ENCODE measurements at places on chromosomes 2 and 18. TPM values are rescaled to one million over a fixed set of nuclear protein-coding genes. Genes with fewer than 3 reads are reported as not detected.

The B3GNT7 gene
- 11.4 TPM for total RNA-seq

The SCN9A gene
- 4.5 TPM for total RNA-seq

The PDCD1 gene
- 0.68 TPM for total RNA-seq

The TWIST2 gene
- 41.4 TPM for total RNA-seq

The LYPD6B gene
- not detected for total RNA-seq

The ANKRD29 gene
- 15.7 TPM for total RNA-seq

The HOXD13 gene
- not detected for total RNA-seq

The PRKAG3 gene
- total RNA-seq, result 0.28 TPM

The UPP2 gene
- total RNA-seq, result not detected

DNA sequence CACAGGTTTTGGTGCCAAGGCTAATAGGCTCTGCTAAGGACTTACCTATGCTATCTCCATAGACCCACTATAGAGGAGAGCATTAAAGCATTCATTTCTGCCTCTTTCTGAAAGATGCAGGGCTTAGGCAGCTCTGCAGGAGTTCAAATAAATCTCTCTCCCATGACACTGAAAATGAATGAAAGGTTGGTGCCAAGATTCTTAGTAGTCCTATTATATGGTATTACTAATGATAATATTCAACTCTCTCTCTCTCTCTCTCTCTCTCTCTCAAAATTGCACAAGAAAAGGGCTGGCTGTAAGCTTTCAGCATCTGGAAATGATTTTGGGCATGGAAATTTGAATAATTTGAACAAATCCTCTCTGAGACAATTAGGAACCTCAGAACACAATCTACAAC, 433.7 kb downstream of the MBD2 start:
- DNase-seq, result no peak

DNA sequence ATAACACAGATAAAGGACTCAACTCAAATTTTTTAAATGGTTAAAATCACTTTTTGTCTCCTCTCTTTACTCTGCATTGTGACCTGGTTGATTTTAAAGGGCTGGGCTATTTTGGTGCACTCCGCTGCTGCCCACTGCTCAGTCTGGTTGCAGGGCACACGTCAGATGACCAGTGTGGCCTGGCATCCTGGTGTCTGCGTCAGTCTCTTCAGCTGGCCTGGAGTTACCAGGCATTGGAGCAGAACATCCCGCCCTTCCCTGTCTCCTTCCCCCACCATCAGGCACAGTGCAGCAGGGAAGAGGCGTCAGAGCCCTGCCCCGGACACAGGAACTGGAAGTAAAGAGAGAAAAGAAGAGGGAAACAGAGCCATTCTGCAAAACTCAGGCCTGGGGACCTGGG, 8.9 kb downstream of the C1QL2 start:
- DNase-seq, result no peak

DNA sequence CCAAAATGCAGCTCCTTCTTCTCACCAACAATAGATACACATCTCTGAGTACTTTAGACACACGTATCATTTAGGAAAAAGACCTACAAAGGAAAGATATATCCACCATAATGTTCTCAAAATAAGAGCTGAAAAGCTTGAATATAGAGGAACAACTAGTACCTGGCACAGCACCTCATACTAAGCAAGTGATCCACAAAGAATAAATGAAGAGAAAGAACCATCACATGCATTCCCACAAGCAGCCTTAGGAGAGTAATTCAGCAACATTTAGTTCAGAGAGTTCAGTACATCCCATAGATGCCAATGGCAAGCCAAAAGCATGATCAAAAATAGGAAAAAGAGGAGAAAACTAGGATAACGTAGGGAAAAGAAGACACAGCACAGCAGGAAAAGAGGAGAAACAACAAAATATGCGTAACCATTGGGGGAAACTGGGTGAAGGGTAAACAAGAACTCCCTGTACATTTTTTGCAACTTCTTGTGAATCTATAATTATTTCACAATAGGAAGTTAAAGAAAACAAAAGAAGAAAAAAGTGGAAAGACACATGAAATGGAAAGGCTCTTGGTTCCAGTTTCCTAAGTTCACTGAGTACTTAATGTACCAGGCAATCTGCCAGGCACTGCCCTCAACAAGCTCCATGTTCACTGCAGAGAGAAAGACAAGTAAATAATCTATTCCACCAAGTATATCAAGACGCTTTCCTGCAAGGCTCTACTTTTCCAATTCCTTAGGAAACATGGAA, 22.3 kb downstream of the CLASP1 start:
- DNase-seq, result no peak

DNA sequence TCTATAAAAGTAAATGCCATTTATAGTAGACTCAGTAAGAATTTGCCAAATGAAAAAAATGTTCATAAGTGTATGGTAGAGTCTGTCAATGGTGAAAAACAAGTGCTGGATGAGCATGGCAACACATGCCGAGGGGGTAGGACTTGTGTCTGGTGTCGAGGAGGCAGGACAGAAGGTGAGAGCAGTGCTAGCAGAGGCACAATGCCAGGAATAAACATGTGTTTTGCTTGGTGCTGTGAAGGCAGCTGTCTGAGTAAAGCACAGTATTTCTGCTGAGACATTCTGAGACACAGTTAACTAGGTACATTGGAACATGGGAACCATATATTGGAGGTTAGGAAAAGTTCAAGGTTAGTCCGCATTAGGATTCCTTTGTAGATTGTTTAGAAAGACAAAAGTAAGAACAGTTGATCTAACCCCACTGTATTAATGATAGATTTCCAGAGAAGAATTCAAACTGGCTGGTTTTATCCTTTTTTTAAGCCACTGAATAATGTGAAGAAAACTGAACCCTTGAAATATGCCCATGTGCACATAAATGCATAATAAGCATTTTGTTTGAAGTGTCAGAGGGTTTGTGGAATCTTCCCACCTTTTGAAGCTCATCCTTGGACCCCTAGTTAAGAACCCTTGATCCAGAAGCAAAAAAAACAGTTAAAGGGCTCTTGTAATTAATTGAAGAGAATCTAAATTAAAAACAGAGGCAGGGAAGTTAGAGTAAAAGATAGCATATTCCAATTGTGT, 7.1 kb downstream of the RBM45 start:
- DNase-seq, result no peak

- no peak for DNase-seq
These were observed 313.2 kb upstream of the ZEB2 start for GRCh38 chr2:144833075-144833637.

GRCh38 chr2:86335865-86336674, 1.4 kb downstream of the REEP1 start:
- no peak for DNase-seq

DNA sequence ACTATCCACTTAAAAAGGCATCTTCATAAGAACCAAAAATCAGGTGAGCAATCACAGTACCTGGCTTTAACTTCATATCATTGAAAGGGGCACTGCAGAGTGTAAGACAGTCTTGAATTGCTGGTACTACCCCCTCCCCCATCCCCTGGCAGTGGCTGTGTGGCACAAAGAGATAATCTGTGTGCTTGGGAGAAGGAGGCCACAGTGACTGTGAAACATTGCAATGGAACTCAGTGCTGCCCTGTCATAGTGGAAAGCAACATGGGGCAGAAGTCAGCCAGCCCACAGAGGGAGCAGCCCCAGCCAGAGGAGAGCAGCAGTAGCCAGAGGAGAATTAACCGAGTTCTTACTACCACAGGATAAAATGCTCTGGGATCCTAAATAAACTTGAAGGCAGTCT, 45.3 kb upstream of the UGP2 start:
- no peak for DNase-seq

- DNase-seq, result no peak
These were observed 19.5 kb upstream of the CCDC102B start for GRCh38 chr18:68778280-68778886.

DNA sequence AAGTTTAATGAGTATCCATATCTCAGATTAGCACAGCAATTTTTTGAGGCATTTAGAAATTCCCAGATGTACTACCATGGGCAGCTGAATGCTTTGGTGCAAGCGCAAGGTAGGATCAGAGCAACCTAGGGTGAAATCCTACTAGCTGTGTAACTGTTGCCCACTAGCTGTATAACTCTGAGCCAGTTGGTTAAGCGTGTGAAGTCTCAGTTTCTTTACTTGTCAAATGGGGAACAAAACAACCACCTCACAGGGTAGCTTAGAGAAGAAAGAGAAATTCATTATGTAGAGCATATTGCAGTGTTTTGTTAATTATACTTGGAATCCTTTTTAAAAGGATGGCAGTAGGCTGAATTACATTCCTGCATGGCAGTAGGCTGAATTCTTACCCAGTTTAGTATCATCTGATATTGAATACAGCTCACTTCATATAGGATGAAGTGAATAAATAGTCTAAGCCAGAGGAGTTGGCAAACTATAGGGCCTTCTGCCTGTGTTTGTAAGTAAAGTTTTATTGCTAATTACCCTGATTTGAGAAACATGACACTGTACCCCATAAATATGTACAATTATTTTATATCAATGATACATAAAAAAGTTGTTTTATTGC, 180.7 kb downstream of the PLCL1 start:
- DNase-seq, result no peak

DNA sequence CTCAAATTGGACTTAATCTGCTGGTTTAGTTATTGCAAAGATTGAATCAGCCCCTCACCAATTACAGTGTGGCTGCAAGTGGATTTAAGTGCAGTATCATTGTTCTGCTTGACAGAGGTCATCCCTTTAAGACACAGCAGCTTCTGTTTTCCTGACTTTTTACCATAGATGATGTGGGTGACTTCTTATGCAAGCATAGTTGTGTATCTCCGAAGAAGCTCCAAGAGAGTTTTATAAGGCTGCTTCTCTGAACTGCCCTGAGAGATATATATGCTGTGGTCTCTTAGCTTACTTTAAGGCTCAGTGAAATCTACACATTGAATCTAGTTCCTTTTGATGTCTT, 3.5 kb downstream of the TRIB2 start:
- DNase-seq, result no peak

DNA sequence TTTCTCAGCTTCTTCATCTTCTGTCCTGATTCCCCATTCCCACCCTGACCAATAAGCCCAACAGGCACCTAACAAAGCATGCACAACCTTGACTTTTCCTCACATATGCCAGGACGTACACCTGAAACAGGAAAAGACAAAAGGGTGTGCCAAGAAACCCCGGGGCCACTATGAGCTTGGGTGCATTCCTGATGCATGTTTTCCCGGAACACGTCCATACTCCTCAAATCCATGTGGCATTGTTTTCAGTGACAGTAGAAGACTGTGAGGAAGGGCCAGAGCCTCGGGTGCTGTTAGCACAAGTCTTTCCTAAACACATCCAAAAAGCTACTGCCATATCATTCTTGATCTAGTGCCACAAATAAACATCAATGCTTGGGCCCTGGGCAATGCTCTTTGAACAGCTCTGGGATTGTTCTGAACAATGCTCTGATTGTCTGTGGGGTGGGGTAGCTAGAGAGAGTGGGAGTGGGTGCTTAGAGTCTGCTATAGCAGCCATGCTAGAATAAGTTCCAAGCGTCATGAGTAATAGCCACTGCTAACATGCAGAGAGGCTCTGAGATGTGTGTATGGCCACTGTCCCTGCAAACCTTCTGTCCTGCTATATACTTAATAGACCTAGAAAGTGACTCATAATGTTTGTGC, 181.7 kb upstream of the CRIM1 start:
- no peak for DNase-seq

DNA sequence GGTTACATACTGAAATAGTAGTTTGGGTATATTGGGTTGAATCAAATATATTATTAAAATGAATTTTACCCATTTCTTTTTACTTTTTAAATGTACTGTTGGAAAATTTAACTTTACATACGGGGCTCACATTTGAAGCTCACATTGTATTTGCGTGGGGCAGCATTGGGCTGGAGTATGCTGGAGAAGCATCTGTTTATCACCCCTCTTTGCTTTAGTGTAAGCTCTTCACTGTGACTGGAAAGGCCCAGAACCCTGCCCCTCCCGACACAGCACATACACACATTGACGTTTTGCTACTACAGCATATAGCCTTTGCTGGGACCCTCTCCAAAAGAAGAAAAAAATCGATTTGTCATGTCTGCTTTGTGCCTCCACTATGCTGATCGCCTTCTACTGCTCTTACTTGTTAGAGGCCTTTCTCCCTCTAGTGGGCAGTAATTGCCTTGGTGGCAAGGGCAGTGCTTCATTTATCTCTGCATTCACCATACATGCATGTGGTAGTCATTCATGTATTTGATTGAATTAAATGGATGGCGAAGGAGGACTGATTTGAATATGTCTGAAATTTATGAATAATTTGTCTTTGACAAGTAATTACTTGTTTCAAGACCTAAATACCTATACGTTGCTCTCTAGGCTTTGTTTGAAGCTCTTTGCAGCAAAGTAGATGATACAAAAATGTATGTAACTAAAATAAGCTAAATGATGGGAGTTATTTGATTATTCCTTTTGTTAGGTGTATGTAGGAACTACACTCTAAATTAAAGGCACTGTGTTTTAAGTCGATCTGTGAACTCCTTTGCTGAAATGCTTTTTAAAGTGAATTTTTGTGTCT, 37.4 kb downstream of the VAPA start:
- DNase-seq, result no peak

- no peak for DNase-seq
These were observed 31.1 kb upstream of the PPP1R1C start for GRCh38 chr2:181954538-181954883.

DNA sequence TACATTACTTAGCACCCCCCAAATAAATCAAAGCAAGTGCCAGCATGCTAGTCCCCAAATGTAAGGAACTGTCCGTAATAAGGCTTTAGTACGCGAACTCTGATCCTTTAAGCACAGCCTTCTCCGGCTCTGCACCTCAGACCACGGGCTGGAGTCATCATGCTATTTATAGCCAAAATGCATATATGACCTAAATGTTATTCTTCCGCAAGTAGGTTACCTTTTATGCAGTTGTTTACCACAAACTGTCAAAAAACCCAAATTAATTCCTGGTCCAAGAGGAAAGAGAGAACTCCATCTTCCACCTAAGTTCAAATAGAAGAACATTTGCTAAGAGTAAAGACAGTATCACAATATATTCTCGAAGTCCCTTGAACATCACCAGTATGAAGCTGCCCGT, 42.7 kb downstream of the ZNF516 start:
- DNase-seq, result no peak

- no peak for DNase-seq
These were observed 81.6 kb downstream of the TWIST2 start for GRCh38 chr2:238929242-238930081.

- no peak for DNase-seq
These were observed 209.2 kb upstream of the LRATD1 start for GRCh38 chr2:14423145-14423906.

- DNase-seq, result no peak
These were observed 675 bp downstream of the PRKD3 start for GRCh38 chr2:37323781-37324535.

DNA sequence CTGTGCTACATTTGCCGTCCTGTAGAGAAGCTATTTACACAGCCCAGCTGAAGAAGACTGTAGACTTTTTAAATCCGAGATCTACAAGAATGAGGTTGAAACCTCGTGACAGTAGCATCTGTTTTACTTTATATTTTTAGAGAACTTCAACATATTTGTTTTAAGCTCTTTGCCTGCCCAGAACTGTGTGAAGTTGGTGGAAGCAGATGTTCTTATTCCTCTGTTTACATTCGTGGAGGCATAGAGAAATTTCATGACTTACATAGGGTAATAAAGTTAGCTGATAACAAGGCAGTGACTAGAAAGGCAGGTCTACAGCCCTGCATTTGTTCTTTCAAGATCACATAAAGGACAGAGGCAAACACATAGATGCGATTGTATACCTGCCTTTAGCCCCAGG, 47.0 kb upstream of the MAP3K20 start:
- DNase-seq, result no peak

GRCh38 chr18:28791101-28791500, 614.2 kb upstream of the CDH2 start:
- no peak for DNase-seq

GRCh38 chr2:10897956-10898355, 13.8 kb upstream of the KCNF1 start:
- DNase-seq, result no peak

- DNase-seq, result no peak
These were observed 89.6 kb downstream of the MTCL1 start for GRCh38 chr18:8794934-8795280.

Data from thoracic aorta (tissue), 2 donors.